ENCODE measurements at places on chromosomes 12 and 14. TPM values are rescaled to one million over a fixed set of nuclear protein-coding genes. Genes with fewer than 3 reads are reported as not detected.

The VDR gene
- 1.2 TPM for total RNA-seq

The BDKRB2 gene
- total RNA-seq: 30.8 TPM

The PRB2 gene
- total RNA-seq: not detected

The KCNA5 gene
- total RNA-seq: not detected

The L2HGDH gene
- total RNA-seq: 3.7 TPM

The RAD51B gene
- total RNA-seq: 15.3 TPM

The KCNMB4 gene
- under 0.01 TPM for total RNA-seq

All from myometrial cell (primary cell).